ENCODE measurements at places on chromosomes 11 and 22. TPM values are rescaled to one million over a fixed set of nuclear protein-coding genes. Genes with fewer than 3 reads are reported as not detected.

DNA sequence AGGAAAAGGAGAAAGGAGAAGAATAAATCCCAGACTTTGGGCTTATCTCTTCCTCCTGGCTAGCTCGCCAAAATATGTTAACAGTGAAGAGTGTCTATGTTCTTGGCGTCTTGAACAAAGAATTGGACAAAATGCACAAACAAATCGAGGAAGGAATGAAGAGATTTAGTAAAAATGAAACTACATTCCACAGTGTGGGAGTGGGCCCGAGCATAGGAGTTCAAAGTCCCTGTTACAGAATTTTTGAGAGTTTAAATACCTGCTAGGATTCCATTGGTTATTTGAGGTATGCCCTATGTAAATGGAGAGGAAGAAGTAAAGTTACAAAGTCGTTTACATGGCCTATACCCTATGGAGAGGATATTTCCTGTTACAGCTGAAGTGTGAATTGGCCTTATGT lies 525.1 kb upstream of the CNTN5 start:
- no peak for DNase-seq

- no peak for DNase-seq
Measured at GRCh38 chr22:37482244-37482643, 3.9 kb downstream of the MFNG start.

DNA sequence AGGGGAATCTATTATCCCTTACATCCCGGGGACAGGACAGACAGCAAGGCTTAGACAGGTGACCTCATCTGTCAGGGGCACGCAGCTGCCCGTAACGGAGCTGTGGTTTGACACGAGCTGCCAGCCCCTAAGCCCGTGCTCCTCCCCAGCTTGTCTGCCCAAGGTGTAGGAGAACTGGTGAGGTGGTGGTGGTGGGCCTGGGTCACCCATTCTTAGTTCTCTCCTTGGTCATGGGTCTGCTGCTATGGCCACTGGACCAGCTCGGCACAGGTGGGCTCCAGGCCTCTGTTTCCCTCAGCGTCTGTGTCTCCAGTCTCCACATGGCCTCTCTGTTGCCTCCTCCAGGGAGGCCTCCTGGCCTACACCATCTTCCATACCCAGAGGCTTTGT lies 5.4 kb downstream of the PARVG start:
- DNase-seq = no peak

- DNase-seq = no peak
Measured at GRCh38 chr11:103987629-103988594, 48.5 kb upstream of the DDI1 start.

DNA sequence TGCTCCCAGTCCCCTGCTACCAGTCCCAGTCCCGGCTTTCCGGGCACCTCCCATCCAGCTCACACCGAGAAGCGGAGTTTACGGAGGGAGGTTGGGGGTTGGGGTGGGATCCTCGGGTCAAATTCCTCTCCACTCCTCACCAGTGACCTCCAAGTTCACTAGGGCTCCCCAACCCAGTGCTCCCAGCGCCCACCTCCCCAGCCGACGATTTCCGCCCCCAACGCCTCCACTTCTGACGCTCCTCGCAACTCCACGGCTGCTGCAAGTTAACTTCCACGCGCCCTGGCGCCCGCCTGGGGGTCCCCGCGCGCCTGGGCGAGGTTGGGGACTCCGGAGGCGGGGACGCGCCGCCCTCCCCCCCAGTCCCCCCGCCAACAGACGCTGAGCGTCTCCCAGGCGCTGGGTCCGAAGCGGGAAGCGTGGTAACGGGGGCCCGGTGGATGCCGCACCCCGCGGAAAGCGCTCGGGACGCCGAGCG lies 526 bp downstream of the TPST2 start:
- DNase-seq = peak; percentile 36

DNA sequence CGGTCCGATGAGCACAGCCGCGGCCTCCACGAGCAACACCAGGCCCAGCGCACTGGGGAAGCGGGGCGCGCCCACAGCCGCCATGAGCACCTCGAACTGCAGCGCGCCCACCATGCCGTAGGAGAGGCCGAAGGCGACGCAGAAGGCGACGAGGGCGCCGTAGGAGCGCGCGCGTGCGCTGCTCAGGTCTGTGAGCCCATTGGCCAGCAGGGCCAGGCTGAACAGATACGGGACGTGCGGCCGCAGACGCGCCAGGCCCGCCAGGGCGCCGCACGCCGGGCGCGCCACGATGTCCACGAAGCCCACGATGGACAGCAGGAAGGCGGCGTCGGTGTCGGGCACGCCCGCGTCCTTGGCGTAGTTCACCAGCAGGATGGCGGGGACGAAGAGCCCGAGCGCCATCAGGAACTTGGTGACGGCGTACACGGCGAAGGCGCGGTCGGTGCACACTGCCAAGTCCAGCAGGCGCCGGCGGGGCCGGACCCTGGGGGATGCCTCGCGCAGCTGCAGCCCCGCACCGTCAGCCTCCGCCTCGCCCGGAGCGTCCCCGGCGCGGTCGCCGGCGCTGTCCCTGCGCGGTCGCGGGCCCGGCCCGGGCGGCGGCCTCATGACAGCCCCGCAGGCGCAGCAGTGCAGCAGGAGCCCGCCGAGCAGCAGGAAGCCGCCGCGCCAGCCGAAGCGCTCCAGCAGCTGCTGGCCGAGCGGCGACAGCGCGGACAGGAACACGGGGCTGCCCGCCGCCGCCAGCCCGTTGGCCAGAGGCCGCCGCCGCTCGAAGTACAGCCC lies 2.9 kb downstream of the SLC16A8 start:
- DNase-seq = no peak

DNA sequence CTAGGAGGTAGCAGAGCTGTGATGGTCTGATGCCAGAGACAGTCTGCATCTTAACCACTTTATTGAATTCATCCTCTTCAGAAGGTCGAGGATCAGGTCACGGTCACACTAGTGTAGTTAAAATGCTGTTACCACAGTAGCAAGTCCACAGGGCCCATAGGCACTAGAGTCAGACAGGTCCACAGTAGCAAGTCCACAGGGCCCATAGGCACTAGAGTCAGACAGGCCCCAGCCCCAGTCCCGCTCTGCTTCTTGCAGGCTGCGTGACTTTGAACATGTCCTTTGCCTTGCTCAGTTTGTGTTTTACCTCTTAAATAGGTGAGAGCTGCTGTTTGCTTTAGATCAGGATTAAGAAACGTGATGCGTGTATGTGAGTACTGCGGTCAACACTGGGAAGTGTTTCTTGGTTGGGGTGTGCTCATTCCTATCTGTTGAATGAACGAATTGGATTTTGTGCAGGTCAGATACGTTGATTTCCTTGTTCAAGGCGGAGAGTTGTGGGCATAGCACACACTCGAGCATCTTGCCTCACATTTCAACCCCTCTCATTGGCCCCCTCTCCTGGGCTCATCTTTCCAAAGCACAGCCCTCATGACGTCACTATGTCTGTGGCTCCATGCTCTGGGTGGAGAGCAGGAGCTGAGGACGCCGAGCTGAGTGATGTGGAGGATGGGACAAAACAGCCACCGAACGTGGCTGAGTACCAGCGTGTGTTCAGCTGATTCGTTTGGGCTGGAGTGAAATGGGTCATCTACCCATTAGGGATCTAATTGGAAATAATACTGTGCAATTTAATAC lies 191.7 kb downstream of the TBC1D22A start:
- DNase-seq = no peak

DNA sequence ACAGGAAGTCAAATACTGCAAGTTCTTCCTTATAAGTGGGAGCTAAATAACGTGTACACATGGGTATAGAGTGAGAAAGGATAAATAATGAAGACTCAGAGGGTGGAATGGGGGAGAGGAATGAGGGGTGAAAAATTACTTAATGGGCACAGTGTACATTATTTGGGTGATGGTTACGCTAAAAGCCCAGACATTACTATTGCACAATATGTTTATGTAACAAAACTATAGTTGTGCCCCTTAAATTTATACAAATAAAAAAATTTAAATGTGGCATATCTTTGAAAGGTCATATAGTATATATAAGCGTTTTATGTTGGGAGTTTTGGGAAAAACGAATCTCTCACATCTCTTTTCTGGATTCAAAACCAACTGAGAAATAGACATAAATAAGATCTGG lies 96.1 kb downstream of the KIF18A start:
- DNase-seq = no peak

- peak; percentile 62 for DNase-seq
Measured at GRCh38 chr11:112499153-112499880, 238.7 kb upstream of the PLET1 start.

- DNase-seq = no peak
Measured at GRCh38 chr22:23791738-23792645, 5.2 kb downstream of the SMARCB1 start.

- DNase-seq = no peak
Measured at GRCh38 chr22:36111316-36111715, 49.2 kb downstream of the APOL3 start.

GRCh38 chr22:39634530-39635405 lies 64.2 kb downstream of the CACNA1I start:
- DNase-seq = no peak

DNA sequence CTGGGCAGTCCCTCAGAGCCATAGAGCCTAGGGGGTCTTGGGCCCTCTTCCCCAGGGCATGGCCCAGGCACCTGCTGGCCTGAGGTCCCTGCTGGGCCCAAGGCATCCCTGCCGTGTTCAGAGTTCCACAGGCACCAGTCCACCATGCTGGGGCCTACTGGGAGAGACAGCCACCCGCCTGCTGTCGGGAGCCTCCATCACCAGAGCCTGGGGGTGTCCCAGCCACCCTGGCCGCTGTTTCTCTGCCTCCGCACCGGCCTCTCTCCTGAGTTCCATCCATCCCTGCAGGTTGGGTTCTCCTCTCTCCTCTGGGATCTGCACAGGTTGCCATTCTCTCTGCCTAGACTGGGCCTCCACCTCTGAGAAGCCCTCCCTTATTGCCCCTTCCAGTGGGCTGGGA lies 68.6 kb downstream of the KCNQ1 start:
- DNase-seq = no peak

GRCh38 chr11:78902771-78903507 lies 328.3 kb upstream of the NARS2 start:
- DNase-seq = no peak

DNA sequence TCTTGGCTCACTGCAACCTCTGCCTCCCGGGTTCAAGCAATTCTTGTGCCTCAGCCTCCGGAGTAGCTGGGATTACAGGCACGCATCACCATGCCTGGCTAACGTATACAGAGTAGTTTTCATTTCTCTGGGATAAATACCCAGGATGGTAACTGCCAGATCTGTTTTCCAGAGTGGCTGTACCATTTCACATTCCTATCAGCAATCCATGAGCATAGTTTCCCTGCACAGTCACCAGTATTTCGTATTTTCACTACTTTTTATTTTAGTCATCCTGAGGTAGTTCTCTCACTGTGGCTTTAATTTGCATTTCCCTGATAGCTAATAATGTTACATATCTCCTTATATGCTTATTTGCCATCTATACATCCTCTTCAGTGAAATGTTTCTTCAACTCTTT lies 11.0 kb upstream of the SCARF2 start:
- DNase-seq = no peak

DNA sequence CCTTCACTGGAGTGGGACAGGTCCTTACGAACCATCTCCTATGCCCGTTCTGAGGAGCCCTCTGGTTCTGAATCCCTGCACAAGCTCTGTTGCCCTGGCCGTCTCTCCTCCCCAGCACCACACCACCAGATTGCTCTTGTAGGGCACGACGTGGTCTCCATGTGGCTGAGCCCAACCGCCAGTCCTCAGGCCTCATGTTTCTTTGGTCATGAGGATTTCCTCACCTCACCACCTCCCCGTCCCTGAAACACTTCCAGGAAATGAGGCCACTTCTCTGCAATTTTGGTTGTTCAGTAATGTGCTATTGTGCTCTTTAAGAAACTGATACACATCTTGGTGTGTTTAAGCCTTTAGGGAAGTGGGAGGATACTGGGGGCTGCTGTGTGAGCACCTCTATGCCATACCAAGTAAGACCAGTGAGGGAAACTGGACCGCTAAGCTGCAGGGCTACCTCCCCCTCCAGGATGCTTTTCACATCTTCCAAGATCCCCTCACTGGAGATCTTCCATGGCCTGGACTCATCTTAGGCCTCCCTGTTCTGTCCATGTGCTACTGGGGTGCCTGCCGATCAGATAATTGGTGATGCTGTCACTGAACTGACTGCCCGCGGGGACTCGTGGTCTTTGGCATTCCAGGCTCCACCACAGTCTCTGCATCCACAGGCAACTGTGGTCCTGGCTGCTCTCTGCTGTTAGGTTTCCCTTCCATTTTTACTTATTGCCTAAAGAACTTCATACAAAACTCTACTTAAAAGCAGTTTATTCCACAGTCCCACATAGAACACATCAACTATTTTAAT lies 21.9 kb downstream of the DRICH1 start:
- DNase-seq = no peak

DNA sequence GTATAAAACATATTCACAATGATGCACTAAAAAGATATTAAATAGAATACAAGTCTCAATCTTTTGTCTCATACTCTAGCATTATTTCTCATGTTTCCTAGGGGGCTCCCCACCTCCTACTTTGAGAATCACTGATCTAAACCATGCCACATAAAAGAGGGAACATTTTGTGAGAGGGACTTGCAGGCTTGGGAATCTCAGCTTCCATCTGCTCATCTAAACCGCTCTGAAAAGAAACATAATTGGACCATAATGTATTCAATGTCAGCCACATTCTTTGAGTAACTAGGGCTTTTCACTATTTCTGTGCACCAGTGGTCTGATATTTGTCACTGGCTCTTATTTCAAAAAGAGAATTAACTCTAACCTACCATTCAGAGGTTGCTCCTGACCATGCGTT lies 6.4 kb upstream of the CSRP3 start:
- DNase-seq = no peak

DNA sequence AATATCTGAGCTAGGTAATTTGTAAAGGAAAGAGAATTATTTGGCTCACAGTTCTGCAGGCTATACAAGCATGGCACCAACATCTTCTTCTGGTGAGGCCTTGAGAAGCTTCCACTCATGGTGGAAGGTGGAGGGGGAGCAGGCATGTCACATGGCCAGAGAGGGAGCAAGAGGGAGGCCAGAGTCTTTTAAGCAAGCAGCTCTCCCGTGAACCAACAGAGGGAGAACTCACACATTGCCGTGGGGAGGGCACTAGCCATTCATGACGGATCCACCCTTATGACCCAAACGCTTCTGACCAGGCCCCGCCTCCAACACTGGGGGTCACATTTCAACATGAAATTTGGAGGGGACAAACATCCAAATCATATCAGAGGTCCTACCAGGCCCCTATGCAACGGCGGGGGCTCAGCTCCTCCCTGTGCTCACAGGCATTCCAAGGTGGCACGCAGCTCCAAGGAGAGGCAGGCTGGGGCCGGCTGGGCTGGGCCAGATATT lies 4.6 kb downstream of the C11orf96 start:
- DNase-seq = no peak

GRCh38 chr22:41801886-41802285 lies 1.4 kb downstream of the CCDC134 start:
- no peak for DNase-seq

- no peak for DNase-seq
Measured at GRCh38 chr11:75635066-75635862, 33.6 kb downstream of the MAP6 start.

- DNase-seq = no peak
Measured at GRCh38 chr11:60235321-60235720, 7.6 kb downstream of the MS4A4E start.

The KCNQ1 gene
- total RNA-seq = 28.4 TPM

The PRR33 gene
- not detected for total RNA-seq

The CRYAB gene
- 79.7 TPM for total RNA-seq

The DCHS1 gene
- total RNA-seq = 18.3 TPM

The DEFB131B gene
- not detected for total RNA-seq

The TRIM64 gene
- not detected for total RNA-seq

The CDC45 gene
- total RNA-seq = not detected

The B4GALNT4 gene
- 2.1 TPM for total RNA-seq

The SCGB1C1 gene
- total RNA-seq = not detected

Measured in upper lobe of left lung (tissue), 6 donors.